T-helper 2 cell (primary cell): ENCODE measurements at places on chromosomes 16 and 17.

DNA sequence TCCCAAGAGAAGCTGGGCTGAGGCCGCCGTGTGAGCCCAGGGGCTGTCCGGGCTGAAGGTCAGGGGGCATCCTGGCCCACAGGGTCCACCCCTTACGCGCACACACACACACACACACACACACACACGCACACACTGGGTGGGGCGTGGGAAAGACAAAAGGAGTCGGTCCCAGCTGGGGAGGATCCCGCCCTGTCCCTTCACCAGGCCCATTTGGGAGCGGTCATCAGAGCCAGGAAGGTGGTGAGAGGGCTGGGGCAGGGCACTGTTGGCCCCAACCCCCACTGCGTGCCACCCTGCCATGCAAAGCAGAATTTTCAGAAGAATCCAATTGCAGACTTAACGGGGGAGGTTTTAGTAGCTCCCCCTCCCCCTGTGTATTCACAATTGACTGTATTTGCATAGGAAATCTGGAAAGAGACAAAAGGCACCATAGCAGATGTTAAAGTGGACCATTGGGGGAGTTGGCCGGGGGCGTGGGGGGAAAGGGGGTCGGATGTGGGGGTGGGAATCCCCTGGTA lies 11.3 kb upstream of the CD300A start:
- no peak for DNase-seq

DNA sequence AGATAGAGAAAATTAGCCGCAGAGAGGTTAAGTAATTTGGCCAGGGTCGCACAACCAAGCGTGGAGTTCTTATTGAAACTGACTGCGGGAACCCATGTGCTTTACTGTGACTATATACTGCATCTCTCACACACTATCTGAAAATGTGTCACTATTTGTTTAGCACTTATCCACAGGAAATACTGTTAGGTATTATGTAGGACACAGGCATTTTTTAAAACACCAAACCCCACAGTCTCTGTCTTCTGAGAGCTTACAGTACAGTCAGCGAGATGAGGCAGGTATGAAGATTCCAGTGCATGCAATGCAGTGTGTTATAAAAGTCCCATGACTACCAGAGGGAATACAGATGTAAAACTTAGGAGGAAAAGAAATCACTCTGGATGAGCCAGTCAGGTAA lies 11.3 kb downstream of the RBL2 start:
- peak; percentile 18 for DNase-seq

DNA sequence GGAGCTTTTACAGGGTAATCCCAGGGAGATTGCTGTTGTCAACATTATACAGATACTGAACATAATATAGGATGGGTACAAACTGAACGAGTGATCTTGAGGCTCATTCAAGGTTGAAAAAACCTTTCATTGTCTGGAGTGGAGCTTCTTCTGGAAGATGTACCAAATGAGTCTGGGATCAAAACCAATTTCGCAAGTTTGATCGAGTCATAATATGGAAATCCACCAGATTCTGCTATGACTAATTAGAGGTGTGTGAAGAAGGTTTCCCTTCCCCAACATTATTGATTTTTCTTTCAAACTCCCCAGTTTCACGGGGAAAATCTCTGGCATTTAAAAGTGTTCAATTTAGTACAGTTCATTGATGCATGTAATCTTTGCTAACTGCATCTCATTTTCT lies 324.1 kb downstream of the ZFHX3 start:
- DNase-seq, result no peak

GRCh38 chr17:58998871-58999270 lies 107.8 kb downstream of the TRIM37 start:
- no peak for DNase-seq

GRCh38 chr16:48087639-48088038 lies 68.2 kb downstream of the ABCC12 start:
- DNase-seq, result no peak

- DNase-seq, result no peak
Observed at GRCh38 chr17:11589716-11590115, 8.6 kb upstream of the DNAH9 start.

GRCh38 chr17:29791336-29792080 lies 138.5 kb downstream of the SSH2 start:
- DNase-seq, result no peak

- DNase-seq, result no peak
Observed at GRCh38 chr16:78759596-78759995, 660.1 kb downstream of the WWOX start.

DNA sequence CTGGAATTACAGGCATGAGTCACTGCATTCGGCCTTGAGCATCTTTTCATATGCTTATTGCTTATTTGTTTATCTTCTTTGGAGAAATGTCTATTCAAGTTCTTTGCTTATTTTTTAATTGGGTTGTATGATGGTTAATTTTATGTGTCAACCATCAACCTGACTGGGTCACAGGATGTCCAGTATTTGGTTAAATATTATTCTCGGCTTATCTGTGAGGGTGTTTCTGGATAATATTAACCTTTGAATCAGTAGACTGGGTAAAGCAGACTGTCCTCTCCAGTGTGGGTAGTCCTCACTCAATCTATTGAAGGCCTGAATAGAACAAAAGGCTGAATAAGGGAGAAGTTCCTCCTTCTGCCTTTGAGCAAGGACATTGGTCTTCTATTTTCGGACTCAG lies 142.0 kb downstream of the SSH2 start:
- no peak for DNase-seq

- no peak for DNase-seq
Observed at GRCh38 chr17:47720754-47721533, 12.1 kb upstream of the TBX21 start.

DNA sequence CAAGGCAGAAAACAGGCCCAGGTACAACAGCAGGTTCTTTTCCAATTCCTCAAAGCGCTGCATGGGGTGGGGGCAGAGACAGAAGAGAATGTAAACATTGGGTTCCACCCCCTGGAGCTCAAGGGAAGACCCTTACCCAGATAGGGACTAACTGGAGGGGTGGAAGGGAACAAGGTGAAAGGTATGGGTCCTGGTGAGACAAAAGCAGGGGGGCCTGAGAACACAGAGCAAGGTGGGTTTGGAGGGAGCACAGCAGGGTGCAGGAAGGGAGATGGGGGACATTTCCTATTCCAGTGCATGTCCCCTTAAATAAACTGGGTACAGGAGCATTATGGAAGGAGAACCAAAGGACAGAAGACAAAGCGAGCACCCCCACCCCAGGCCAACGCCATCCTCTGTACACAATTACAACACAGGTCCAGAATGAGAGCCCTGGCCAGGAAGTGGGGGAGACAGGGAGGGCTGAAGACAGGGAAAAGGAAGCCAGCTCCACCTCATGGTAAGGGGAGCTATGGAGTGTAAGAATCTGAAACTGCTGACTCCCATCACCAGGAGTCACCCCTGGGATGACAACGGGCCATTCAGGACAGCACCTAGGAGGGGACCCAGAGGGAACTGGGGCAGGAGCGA lies 2.1 kb upstream of the CD2BP2 start:
- no peak for DNase-seq

DNA sequence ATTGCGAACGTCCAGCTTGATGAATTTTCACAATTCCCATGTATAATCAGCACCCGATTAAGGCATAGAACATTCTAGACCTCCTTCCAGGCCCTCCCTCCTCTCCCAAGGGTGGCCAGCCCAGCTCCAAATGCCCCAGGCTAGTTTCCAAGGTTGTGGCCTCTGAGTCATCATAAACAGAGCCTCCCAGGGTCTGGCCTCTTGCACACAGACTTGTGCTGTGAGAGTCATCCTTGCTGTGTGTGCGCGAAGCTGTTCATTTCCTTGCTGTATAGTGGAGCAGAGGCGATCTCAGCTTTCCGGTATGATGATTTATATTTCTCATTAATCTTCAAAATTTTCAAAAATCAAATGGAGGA lies 20.5 kb upstream of the JPH3 start:
- DNase-seq, result no peak

DNA sequence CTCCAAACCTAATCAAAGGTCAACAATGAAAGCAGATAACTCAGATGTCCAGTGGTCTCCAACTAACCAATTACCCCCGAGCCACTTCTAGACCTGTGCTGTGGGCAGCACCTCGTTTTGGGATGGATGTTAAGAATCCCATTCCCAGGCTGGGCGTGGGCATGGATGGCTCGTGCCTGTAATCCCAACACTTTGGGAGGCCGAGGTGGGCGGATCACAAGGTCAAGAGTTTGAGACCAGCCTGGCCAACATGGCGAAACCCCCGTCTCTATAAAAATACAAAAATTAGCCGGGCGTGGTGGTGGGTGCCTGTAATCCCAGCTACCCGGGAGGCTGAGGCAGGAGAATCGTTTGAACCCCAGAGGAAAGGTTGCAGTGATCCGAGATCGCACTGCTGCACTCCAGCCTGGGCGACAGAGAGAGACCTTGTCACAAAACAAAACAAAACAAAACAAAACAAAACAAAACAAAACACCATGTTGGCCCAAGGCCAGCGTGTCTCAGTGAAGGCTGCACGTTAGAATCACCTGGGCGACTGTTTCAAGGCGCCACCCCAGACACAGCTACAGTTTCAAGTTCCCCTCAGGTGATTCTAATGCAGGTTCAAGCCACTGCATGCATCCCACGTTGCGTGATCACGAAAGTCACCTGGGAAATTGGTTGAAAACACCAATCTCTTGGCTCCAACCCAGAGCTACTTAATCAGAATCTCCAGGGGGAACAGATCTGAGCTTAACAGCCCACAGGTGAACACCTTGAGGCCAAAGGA lies 21.3 kb downstream of the COX4I1 start:
- no peak for DNase-seq

GRCh38 chr17:17494870-17495535 lies 1.2 kb downstream of the RASD1 start:
- no peak for DNase-seq

- no peak for DNase-seq
Observed at GRCh38 chr16:85857406-85857805, 41.6 kb upstream of the IRF8 start.

DNA sequence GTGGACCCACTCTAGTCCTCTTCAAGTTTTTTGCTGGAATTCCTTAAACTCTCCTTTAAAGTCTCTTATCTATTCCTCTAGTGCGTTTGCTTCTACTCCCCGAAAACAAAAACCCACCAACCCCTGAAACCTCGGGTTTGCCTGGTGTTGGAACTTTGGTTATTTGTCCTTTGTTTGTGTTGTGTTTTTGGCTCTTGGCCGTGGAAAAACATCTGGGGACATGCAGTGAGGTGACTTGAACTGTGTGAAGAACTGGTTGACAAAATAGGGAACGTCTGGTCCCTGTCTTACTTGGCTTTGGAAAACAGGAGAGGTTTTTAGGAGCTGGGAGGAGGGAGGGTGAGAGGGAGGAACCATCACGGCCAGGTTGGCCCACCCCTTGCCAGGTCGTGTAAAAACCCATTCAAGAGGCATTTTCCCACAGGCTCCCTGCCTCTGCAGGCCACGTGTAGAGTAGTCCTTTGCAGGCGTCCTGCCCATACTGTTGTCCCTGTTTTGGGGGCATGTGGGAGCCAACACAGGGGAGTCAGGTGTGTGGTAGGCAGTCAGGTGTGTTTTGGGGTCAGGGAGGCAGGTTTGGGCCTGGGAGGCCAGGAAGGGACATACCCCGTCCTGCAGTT lies 169.3 kb downstream of the RAB11FIP4 start:
- DNase-seq, result no peak

DNA sequence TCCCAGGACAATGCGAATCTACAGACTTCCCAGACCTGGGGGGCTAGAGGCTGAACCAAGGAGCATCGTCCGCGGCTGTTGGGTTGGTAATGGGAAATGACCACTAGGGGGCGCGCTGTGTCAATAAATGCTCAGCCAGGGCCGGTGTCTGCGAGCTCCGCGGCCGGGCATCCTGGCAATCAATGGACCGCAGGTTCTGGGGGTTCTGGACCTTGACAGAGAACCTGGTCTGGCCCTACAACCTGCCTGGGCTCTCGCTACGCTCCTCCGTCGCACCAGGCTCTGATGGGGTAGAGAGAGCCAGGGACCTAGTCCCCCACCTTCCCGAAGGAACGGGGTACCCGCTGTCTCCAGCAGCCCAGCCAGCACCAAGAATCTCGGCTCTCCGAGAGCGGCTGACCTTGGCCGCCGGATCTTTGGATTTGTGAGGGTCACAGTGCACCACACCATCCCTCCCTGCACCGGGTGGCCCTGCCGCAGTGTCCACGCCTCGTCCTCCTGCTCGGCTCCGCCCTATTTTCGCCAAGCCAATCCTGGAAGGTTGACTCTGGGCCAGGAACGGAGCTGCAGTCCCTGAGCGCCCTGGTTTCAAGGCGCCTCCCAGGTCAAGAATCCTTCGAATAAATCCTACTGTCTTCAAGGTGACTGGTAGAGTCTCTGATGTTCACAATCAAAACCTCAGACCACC lies 20.4 kb upstream of the BEAN1 start:
- DNase-seq, result peak; percentile 82

DNA sequence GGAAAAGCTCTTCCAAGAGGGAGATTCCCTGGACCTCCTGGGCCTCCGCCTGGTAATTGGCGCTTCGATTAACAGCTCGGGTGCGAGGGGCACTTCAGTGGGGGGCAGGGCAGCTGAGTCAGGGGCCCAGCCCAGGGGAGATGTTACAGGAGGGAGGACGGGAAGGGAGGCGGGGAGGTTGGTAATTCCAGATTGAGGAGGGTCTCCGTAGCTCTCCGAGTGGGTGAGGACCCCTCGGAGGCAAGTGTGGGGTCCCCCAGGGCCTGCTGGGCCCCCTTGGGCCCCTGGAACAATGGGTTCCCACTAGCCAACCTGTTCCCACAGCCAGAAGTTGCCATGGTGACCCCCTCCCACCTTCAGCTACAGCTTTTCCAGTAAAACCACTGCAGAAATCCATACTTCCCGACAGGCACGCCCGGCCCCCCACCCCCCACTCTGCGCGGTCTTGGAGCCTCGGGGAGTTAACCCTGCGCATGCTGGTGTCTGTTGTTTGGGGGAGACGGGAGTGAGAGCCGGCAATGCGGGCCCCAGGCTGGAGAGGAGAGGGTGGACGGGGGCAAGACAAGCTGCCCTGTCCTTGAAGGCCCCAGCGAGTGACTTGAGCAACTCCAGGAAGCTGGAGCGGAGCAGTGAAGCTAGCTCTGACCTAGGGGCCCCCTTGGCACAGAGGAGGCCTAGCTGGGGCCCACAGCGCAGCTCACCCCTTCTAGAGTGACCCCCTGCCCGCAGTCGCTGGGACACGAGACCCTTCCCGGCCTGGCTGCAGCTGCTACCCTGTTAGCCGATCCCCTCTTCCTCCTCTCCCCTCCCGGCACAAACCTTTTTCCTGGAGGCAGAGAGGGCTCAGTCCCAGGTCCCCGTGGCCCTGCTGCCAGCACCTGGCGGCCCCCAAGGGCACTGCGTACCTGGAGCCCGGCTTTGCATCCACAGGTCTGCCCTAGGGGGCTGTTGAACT lies 37.8 kb downstream of the TMEM235 start:
- no peak for DNase-seq

GRCh38 chr17:58706351-58707140 lies 14.1 kb downstream of the RAD51C start:
- DNase-seq, result no peak
